H1 (cell line): ENCODE measurements at places on chromosomes 1 and 21. TPM values are rescaled to one million over a fixed set of nuclear protein-coding genes. Genes with fewer than 3 reads are reported as not detected.

GRCh38 chr1:89900791-89901708 is 80.2 kb downstream of the LRRC8D start:
- no peak for DNase-seq

- DNase-seq = no peak
Observed at GRCh38 chr1:27872059-27872801, at the start of gene THEMIS2. Gene THEMIS2, plus strand, starts transcription at chr1:27872544. Its CDS starts 28 bp downstream, at chr1:27872572.

DNA sequence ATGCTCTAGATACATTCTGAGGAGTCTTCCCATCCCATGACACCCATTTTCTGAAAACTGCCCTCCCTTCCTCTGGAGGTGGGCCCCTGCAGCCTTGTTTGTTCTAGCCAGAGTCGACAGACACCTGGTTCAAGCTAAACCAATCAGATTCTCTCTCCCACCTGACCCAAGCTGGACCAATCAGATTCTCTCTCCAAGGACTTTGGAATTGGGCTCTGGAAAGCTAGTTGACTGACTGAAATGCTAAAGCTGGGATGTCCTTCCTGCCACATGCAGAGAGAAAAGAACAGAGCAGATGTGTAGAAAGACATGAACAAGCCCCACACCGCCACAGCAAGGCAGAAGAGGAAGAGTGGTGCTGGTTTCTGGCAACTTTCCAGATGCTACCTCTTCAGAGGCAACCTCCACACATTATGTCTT is 24.6 kb downstream of the ASAP3 start:
- no peak for DNase-seq

- DNase-seq = no peak
Observed at GRCh38 chr1:205236951-205237475, 9.3 kb downstream of the TMCC2 start.

- DNase-seq = no peak
Observed at GRCh38 chr21:46461909-46462308, 3.2 kb downstream of the DIP2A start.

- DNase-seq = no peak
Observed at GRCh38 chr1:10401281-10401680, 2.4 kb downstream of the PGD start.

Gene SUSD4
- 5.2 and 6.6 TPM in 2 replicates for polyA plus RNA-seq

Gene EPHA10
- polyA plus RNA-seq = 0.54 and 1.2 TPM in 2 replicates

Gene CD58
- 2.8 and 5.3 TPM in 2 replicates for polyA plus RNA-seq
